ENCODE measurements at places on chromosomes 2 and 18. TPM values are rescaled to one million over a fixed set of nuclear protein-coding genes. Genes with fewer than 3 reads are reported as not detected.

GRCh38 chr2:201448701-201449100 is 2.6 kb downstream of the TRAK2 start:
- no peak for DNase-seq
- peaks cover 70% of the 10 kb centered on the region for H3K4me1 ChIP-seq
- peak overlapping the region; percentile 27 for H3K27ac ChIP-seq
- no peaks in the 10 kb centered on the region for H3K27me3 ChIP-seq

- no peaks in the 10 kb centered on the region for H3K27me3 ChIP-seq
- no peak for DNase-seq
- no peak overlapping the region for H3K27ac ChIP-seq
- H3K4me1 ChIP-seq, result no peaks in the 10 kb centered on the region
- no peak overlapping the region for H3K4me3 ChIP-seq
These were observed 330.9 kb downstream of the DCC start for GRCh38 chr18:52670896-52671295.

- peaks cover 22% of the 10 kb centered on the region for H3K27me3 ChIP-seq
- no peak for DNase-seq
- H3K36me3 ChIP-seq, result no peaks in the 10 kb centered on the region
- peaks cover 4% of the 10 kb centered on the region for H3K4me1 ChIP-seq
- H3K27ac ChIP-seq, result no peak overlapping the region
These were observed 60.0 kb downstream of the LIPG start for GRCh38 chr18:49621717-49622351.

DNA sequence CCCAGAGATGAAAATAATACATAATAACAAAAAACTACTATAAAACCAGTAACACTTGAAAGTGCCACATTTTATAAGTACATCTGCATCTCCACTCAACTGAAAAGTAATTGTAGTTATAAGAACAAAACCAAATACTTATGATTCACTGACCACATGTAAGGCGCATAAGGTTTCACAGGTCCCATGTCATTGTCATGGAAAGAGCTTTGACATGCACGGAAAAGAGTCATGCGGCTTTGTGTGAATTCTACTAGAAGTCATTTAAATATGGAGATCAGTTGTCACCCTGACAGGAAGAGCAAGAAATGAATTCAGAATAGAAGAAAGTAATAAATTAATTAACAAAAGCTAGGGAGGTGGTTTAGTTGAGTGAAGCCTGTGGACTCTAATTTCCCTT is 459.1 kb downstream of the CDH2 start:
- H3K4me3 ChIP-seq, result no peak overlapping the region
- no peak overlapping the region for H3K27ac ChIP-seq
- no peak for DNase-seq
- peaks cover 3% of the 10 kb centered on the region for H3K4me1 ChIP-seq

- H3K27ac ChIP-seq, result no peak overlapping the region
- no peaks in the 10 kb centered on the region for H3K36me3 ChIP-seq
- no peak for DNase-seq
- no peak overlapping the region for H3K4me3 ChIP-seq
- H3K27me3 ChIP-seq, result no peaks in the 10 kb centered on the region
These were observed 51.9 kb upstream of the SLC38A11 start for GRCh38 chr2:165007161-165007744.

GRCh38 chr2:172919732-172920131 is 155.9 kb upstream of the MAP3K20 start:
- H3K27me3 ChIP-seq, result no peaks in the 10 kb centered on the region
- H3K27ac ChIP-seq, result no peak overlapping the region
- H3K36me3 ChIP-seq, result no peaks in the 10 kb centered on the region

DNA sequence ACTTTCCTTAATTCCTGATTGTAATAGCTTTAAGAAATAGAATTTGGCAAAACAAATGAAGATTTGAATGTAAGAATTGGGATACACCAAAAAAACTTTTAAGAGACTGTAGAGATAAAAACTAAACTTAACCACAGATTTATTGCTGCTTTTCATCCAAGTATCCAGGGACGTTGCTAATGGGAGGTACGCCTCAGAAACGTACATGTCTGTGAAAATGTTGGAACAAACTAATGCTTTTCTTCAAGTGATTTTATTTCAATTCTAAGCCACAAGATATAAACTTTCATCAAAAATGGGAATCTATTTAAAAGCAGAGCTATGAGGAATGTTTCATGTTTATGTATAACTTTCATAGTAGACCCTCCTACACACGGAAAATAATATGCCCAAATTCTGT is 66.3 kb downstream of the ARHGAP15 start:
- H3K36me3 ChIP-seq, result no peaks in the 10 kb centered on the region
- DNase-seq, result no peak
- no peak overlapping the region for H3K4me3 ChIP-seq
- no peaks in the 10 kb centered on the region for H3K4me1 ChIP-seq
- H3K27me3 ChIP-seq, result no peaks in the 10 kb centered on the region
- H3K27ac ChIP-seq, result no peak overlapping the region

GRCh38 chr2:99140860-99141109 is 722 bp upstream of the C2orf15 start:
- H3K4me3 ChIP-seq, result peak overlapping the region; percentile 96
- no peaks in the 10 kb centered on the region for H3K36me3 ChIP-seq
- no peak for DNase-seq
- H3K27ac ChIP-seq, result peak overlapping the region; percentile 74

DNA sequence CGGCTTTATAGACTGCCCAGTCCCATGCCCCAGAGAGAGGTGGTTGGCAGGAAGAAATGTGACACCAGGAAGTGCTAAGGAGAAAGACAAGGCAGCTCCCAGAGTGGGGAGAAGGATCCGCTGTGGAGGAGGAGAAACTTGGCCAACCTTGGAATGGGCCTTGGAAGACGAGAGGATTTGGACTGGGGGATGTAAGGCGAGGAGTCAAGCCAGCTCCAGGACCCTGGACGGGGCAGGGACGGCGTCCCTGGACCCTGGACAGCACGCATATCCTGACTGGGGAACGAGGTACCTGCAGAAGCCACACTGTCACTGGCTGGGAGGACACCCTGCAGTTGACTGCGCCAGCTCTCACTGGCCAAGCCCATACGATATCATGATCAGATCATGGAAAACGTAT is 153.4 kb downstream of the BCL2 start:
- H3K36me3 ChIP-seq, result no peaks in the 10 kb centered on the region
- H3K27me3 ChIP-seq, result no peaks in the 10 kb centered on the region
- no peak for DNase-seq
- no peak overlapping the region for H3K27ac ChIP-seq
- H3K4me3 ChIP-seq, result no peak overlapping the region
- peaks cover 15% of the 10 kb centered on the region for H3K4me1 ChIP-seq

- no peak overlapping the region for H3K4me3 ChIP-seq
- H3K27ac ChIP-seq, result no peak overlapping the region
- H3K36me3 ChIP-seq, result no peaks in the 10 kb centered on the region
- no peak for DNase-seq
- H3K4me1 ChIP-seq, result no peaks in the 10 kb centered on the region
- H3K27me3 ChIP-seq, result no peaks in the 10 kb centered on the region
These were observed 50.3 kb upstream of the CCDC85A start for GRCh38 chr2:56133441-56133840.

SMCHD1 gene
- polyA plus RNA-seq, result 13.8 TPM

SERPINB3 gene
- polyA plus RNA-seq, result 0.07 TPM

DNA sequence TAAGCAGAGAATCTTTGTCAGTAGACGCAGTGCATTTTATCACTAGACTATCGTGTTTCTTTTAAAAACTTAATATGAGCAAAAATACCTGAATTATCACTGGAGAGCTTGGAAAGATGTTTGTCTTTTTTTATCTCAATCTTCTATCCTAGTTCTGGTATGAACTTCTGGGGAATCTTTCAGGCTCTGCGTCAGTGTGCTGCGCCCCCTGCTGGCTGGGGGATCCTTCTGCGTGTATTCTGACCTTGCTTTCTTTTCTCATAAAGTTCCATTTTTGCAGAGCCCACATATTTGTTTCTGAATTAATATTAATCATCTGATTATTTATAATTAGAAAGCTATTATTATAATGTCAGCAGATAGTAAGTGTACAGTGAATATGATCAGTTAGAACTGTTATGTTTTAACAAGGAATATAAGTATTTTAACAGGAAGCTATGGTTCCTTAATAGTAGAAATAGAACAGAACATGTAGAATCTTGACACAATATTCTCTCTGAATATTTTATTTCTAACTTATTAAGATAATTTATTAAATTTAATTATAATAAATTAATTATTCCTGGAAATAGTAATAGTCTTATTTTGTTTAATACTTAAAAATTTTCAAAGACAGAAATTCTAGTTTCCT is 945.0 kb upstream of the CRIM1 start:
- H3K4me1 ChIP-seq, result no peaks in the 10 kb centered on the region
- H3K27ac ChIP-seq, result no peak overlapping the region
- DNase-seq, result peak; percentile 21

POLR1A gene
- 4.2 TPM for polyA plus RNA-seq

DNA sequence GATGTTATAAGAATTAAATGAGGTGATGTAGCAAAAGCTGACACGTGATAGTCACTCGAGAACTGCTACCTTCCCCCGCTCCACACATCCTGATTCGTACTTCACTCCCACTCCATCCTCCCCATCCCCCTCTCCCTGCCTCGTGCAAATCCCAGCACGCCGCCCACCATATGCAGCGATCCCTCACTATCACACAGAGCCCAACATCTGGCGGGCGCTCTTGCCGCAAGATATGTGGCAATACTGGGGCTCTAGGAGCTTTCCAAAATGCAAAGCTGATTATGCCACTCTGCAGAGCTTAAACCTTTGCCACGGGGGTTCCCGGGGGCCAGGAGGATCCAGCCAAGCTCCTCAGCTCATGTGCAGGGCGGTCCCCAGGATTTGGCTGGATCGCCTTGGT is 37.4 kb downstream of the DNMT3A start:
- H3K27me3 ChIP-seq, result no peaks in the 10 kb centered on the region
- H3K36me3 ChIP-seq, result peaks cover 13% of the 10 kb centered on the region
- H3K4me1 ChIP-seq, result peaks cover 78% of the 10 kb centered on the region
- H3K4me3 ChIP-seq, result no peak overlapping the region

GRCh38 chr2:202624133-202624532 is 10.6 kb upstream of the FAM117B start:
- no peak overlapping the region for H3K27ac ChIP-seq
- peaks cover 6% of the 10 kb centered on the region for H3K4me1 ChIP-seq
- H3K36me3 ChIP-seq, result no peaks in the 10 kb centered on the region
- H3K27me3 ChIP-seq, result no peaks in the 10 kb centered on the region
